ENCODE measurements at places on chromosomes 6 and 20. TPM values are rescaled to one million over a fixed set of nuclear protein-coding genes. Genes with fewer than 3 reads are reported as not detected.
A peak's percentile ranks its signal among the peaks of the same experiment; 100 is the strongest.

The BMP6 gene
- total RNA-seq: not detected

The JPH2 gene
- total RNA-seq: not detected

The CTSZ gene
- total RNA-seq: 15.8 TPM

The SLC17A3 gene
- total RNA-seq: not detected

The FGD2 gene
- 7.4 TPM for total RNA-seq

DNA sequence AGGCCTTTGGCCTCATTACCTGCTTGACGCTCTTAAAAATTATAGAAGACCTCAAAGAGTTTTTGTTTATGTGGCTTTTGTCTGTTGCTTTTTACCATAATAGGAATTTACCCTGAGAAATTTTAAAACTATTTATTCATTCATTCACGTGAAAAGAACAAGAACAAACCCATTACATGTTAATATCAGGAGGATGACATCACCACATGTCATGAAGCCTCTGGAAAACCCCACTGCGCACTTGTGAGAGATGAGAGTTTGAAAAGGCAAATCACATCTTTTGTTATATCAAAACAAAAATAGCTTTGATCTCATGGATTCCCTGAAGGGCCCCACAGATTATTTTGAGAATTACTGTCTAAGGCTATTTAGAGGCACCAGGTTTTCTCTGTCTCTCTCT is 61.3 kb upstream of the EYA2 start:
- no peak overlapping the region for H3K27ac ChIP-seq
- no peak for DNase-seq
- H3K4me1 ChIP-seq: no peaks in the 10 kb centered on the region

GRCh38 chr20:33765592-33765991 is 33.8 kb downstream of the ZNF341 start:
- DNase-seq: no peak
- no peak overlapping the region for H3K27ac ChIP-seq
- H3K4me3 ChIP-seq: no peak overlapping the region
- H3K36me3 ChIP-seq: peaks cover 19% of the 10 kb centered on the region

- peak overlapping the region; percentile 72 for H3K27ac ChIP-seq
- H3K36me3 ChIP-seq: no peaks in the 10 kb centered on the region
- DNase-seq: no peak
- H3K4me3 ChIP-seq: no peak overlapping the region
Measured at GRCh38 chr6:142830807-142831206, 114.2 kb downstream of the HIVEP2 start.

GRCh38 chr6:22444330-22444729 is 125.0 kb upstream of the HDGFL1 start:
- H3K27ac ChIP-seq: no peak overlapping the region
- H3K36me3 ChIP-seq: no peaks in the 10 kb centered on the region
- no peaks in the 10 kb centered on the region for H3K4me1 ChIP-seq
- H3K4me3 ChIP-seq: no peak overlapping the region
- no peaks in the 10 kb centered on the region for H3K27me3 ChIP-seq

- DNase-seq: no peak
- H3K4me3 ChIP-seq: no peak overlapping the region
- H3K27ac ChIP-seq: no peak overlapping the region
- peaks cover 24% of the 10 kb centered on the region for H3K36me3 ChIP-seq
- H3K27me3 ChIP-seq: peaks cover 26% of the 10 kb centered on the region
Measured at GRCh38 chr6:41392246-41392645, 56.8 kb downstream of the NCR2 start.

- H3K27me3 ChIP-seq: no peaks in the 10 kb centered on the region
- H3K36me3 ChIP-seq: no peaks in the 10 kb centered on the region
- DNase-seq: no peak
Measured at GRCh38 chr6:10081957-10082356, 332.9 kb downstream of the TFAP2A start.

- no peak overlapping the region for H3K4me3 ChIP-seq
- no peak for DNase-seq
- peaks cover 23% of the 10 kb centered on the region for H3K4me1 ChIP-seq
Measured at GRCh38 chr20:62712606-62713005, 4.0 kb downstream of the NTSR1 start.

DNA sequence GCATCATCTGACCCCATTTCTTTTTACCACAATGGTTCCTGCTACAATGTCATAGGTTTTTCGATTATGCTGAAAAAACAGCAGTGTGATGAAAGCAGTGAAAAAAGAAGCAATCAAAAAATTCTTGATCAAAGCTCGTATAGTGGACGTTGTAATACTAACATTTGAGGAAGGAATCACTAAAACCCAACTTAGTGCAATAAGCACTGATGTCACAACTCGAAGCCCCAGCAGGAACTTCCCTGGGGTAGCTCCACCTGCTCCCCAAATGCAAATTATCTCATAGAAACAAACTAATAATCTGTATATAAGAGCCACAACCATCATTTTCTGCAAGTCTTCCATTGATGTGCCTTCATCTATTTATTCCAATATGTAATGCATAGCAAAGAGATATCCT is 285.6 kb upstream of the SGK1 start:
- no peaks in the 10 kb centered on the region for H3K4me1 ChIP-seq
- DNase-seq: no peak
- no peak overlapping the region for H3K27ac ChIP-seq
- H3K4me3 ChIP-seq: no peak overlapping the region
- H3K27me3 ChIP-seq: no peaks in the 10 kb centered on the region

DNA sequence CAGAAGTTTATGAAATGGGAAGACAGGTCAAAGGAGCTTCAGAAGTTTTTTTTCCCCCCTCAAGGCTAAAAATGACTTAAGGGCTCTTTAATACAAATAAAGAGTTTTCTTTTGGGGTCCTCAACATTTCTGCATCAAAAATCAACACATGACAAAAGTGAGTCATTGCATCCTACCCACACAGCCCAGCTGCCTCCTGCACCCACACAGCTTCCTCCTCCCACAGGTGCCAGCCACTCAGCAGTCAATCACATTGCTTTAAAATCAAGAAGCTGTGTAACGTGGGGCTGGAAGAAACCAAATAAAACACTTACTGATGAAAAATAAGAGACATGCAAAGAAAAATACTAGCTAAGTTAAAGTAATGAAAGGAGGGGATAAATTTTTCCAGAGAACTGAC is 68.5 kb downstream of the MAP3K5 start:
- no peaks in the 10 kb centered on the region for H3K27me3 ChIP-seq
- peak overlapping the region; percentile 2 for H3K4me3 ChIP-seq
- DNase-seq: peak; percentile 9
- H3K4me1 ChIP-seq: peaks cover 14% of the 10 kb centered on the region
- H3K27ac ChIP-seq: no peak overlapping the region
- peaks cover 7% of the 10 kb centered on the region for H3K36me3 ChIP-seq

DNA sequence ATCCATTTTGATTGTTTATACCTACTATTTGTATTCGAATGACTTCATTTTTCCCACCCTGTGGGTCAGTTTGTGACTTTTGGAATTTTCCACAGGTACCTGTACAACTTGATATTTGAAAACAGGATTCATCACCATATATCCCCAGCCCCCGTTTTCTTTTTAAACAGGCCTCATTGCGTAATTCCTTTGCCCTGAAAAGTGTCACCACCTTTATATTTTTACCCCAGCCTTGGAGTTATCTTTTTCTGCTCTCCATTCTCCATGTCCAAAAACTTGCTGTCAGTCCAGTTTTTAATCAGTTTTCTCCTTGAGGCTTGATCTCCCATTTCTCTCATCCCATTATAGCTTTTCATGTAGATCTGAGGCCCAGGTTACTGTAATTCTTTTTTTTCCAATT is 16.6 kb downstream of the ZKSCAN8 start:
- H3K27me3 ChIP-seq: no peaks in the 10 kb centered on the region
- H3K4me3 ChIP-seq: no peak overlapping the region
- H3K36me3 ChIP-seq: peaks cover 54% of the 10 kb centered on the region
- H3K4me1 ChIP-seq: peaks cover 4% of the 10 kb centered on the region
- H3K27ac ChIP-seq: no peak overlapping the region

GRCh38 chr6:40500227-40500626 is 86.9 kb downstream of the LRFN2 start:
- H3K27ac ChIP-seq: no peak overlapping the region
- H3K4me3 ChIP-seq: no peak overlapping the region
- H3K36me3 ChIP-seq: no peaks in the 10 kb centered on the region
- no peak for DNase-seq
- peaks cover 18% of the 10 kb centered on the region for H3K27me3 ChIP-seq

GRCh38 chr6:151160929-151161757 is 78.6 kb upstream of the AKAP12 start:
- no peak overlapping the region for H3K27ac ChIP-seq
- no peak for DNase-seq
- H3K36me3 ChIP-seq: no peaks in the 10 kb centered on the region
- H3K4me1 ChIP-seq: no peaks in the 10 kb centered on the region
- H3K4me3 ChIP-seq: no peak overlapping the region
- H3K27me3 ChIP-seq: no peaks in the 10 kb centered on the region
